DMS53 (cell line): ENCODE measurements at places on chromosomes 11 and 22.
A peak's percentile ranks its signal among the peaks of the same experiment; 100 is the strongest.

DNA sequence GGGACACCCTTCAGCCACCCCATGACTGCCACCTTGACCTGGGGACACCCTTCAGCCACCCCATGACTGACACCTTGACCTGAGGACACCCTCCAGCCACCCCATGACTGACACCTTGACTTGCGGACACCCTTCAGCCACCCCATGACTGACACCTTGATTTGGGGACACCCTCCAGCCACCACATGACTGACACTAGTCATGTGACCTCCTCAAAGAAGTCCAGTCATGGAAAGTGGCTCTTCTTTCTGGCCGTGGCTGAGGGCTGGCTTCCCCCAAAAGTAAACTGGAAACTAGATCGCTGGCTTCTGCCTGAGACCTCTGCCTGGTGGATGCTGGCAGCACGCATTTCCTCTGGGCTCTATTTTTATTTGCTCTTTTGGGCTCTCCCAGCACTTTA lies 28.4 kb downstream of the ARFGAP2 start:
- DNase-seq = no peak

- DNase-seq = no peak
Observed at GRCh38 chr11:2107941-2108630, 31.1 kb downstream of the IGF2 start.

DNA sequence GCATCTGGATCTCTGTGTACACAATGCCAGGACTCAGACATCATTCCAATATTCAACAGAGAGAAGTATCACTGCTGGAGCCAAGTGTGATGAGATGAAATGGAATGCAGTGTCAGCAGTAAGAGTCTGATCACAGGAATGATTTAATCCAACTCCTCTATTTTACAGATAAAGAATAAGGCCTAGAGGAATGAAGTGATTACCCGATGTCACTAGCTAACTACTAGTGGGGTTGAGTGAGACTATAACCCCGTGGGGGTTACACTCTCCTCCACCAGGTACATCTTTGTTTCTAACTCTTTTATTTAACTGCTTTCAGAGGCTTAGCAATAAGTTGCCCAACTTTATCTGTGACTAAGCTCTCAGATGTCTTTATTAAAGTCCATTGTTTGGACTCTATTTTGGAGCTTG lies 94.2 kb upstream of the FAT3 start:
- DNase-seq = no peak

GRCh38 chr11:100932474-100933100 lies 197.0 kb downstream of the PGR start:
- DNase-seq = peak; percentile 70

DNA sequence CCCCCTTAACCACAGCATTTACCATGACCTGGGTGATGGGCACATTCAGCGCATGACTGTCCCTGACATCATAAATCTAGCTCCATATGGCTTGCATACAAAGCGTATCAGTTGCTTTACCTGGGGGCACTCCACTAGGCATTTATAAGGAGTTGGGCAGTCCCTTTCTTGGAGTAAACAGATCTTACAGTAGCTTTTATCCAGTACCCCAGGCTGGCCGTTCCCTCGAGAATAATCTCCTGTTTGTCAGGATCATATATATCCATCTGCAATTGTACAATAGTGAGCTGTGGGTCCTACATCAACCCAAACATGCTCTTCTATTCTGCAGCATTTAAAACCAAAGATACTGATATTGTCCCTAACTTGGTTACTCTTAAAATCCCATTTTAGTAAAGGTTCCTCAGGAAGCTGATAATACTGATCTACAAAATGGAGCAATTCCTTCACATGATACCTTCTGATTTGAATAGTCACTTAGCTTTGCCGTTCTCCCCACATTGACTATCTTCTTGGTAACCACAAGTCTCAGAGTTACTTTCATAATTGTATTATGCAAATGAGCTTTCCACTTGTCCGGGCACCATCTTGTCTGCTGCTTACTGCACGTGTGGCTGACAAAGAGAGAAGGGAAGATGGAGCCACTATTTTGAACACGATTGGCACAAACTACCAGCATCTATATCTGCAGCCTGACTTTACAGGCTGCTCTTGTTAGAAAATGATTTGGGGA lies 205.0 kb downstream of the CWF19L2 start:
- no peak for DNase-seq

DNA sequence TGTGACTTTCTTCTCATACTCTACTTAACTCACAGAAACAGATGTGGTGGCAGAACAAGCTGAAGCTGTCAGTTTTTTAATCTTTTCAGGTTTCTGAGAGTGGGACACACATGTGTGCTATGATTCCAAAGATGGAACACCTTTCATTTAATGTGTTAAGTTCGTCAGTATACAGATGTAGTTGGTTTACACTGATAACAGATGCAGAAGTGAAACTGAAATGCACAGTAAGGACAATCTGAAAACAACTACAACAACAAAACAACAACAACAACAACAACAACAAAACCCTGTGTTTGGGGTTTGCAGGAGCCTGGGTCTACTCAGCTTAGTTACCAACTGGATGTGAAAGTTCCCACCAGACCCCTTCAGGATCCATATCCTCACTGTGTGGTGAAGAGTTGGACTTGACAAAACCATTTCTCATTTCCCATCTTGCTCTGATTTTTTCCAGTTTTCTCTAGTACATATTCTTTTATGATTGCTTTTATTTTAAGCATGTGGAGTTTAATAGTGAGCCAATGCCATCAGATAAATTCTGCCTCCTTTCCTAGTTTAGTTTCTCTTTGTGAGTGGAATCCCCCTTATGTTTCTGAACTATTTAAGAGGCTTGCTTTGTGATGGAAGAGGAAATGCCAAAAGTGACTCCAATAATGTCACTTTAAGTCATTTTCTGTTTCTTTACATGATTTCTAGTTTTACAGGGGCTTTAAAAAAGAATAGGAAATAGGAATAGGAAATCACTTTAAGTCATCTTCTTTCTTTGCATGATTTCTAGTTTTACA lies 47.8 kb downstream of the ARHGAP42 start:
- DNase-seq = no peak

DNA sequence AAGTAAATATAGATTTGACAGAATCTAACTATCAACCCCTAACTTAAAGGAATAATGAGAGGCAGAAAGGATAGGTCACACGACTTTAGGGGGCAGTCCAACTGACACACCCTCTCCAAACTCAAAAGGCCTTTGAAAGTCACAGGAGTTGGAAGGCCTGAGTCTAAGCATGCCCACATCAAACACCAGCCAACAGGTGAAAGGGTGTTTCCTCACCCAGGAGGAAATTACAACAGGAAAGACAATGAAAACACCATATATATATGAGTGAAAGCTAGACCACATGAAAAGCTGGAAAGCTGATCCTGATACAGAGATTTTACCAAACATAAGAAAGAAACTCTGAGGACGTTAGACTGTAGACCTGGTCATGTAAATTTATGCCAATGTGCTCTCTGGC lies 10.5 kb upstream of the DEPDC7 start:
- no peak for DNase-seq

- no peak for DNase-seq
Observed at GRCh38 chr22:40444178-40444831, 73.9 kb downstream of the SGSM3 start.

DNA sequence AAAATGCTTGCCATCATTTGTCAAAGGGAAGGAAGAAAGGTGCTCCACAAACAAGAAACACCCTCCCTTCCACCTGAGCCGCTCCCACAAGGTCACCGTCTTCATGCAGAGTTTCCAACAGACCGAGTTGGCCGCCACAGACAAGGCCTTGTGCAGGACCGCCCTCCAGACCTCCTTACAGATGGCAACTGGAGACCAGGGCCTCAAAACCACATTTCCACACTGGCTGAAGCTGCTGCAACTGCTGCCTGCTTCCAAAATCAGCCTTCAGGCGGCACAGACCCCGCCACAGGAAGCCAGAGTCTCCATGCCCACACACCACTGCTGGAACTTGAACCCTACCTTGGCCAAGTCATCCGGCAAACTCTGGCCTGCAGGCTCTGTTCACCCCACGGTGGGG lies 6.3 kb downstream of the DEAF1 start:
- DNase-seq = no peak

GRCh38 chr22:23067023-23067650 lies 3.2 kb upstream of the GNAZ start:
- no peak for DNase-seq

GRCh38 chr11:97269527-97269926 lies 879.7 kb downstream of the JRKL start:
- DNase-seq = peak; percentile 74

DNA sequence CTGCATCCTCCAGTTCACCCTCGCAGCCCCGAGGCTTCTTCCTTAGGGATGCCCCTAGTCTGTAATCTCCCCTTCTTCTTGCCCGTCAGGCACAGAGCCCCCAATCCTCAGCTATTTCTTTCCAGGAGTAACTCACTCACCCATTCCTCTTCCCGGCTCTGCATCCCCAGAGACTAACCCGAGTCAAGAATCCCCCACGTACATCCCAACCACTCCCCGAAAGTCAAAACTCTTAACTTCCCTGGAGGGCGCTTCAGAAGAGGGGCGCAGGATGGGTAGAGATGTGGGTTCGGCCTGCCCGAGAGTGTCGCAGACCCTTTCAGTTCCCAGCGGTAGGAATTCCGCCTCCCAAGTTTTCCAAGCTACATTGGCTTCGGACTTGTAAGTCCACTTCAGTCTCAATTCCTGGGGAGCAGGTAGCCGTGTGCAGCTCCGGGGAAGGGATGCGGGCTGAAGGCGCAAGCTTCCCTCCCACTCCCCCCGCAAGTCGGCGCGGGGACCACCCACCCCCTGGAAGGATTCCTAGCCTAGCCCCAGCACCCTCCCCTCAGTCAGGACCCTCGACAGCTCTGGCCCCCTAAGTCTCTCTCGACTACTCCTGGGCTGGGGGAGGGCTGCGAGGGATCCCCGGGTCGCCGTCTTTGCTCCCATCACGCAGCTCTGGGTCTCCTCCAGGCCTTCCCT lies 871 bp downstream of the BDNF start:
- peak; percentile 56 for DNase-seq

GRCh38 chr11:1916986-1917522 lies 2.4 kb upstream of the TNNT3 start:
- DNase-seq = no peak

GRCh38 chr22:32569956-32570355 lies 95.3 kb downstream of the FBXO7 start:
- DNase-seq = no peak

DNA sequence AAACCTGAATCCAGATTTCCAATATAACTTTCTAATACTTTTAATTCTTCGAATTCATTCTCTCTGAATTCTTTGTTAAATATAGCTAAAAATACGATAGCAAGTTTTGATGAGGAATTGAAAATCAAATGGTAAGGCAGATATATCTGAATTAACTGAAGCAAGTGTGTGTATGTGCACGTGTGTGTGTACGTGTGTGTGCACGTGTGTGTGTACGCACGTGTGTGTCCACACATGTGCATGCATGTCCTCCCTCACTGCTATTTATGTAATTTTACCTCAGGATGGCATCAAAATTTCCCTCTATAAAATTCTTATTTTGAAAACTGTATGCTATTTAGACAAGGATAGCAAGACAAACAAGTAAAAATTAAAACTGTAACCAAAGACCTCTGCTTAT lies 961.3 kb upstream of the CNTN5 start:
- DNase-seq = no peak

DNA sequence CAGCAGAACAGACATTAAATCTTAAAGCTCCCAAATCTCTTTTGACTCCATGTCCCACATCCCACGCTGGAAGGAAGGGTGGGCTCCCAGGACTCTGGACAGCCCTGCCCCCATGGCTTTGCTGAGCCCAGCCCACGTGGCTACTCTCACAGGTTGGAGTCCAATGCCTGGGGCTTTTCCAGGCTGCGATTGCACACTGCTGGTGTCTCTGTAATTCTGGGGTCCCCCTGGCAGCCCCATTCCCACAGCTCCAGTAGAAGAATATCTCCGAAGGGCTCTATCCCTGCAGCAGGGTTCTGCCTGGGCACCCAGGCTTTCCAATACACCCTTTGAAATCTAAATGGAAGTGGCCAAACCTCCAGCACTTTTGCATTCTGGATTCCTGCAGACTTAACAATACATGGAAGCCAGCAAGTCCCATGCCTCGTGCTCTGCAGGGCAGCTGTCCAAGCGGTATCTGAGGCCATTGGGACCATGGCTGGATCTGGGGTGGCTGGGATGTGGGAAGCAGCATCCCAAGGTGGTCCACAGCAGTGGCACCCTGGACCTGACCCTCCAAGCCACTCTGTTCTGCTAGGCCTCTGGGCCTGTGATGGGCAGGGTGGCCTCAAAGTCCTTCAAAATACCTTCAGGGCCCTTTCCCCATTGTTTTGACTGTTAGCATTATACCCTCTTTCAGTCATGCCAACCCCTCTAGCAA lies 47.9 kb upstream of the TH start:
- no peak for DNase-seq

GRCh38 chr11:13891911-13892310 lies 70.6 kb upstream of the SPON1 start:
- DNase-seq = peak; percentile 95

- DNase-seq = no peak
Observed at GRCh38 chr22:47356511-47357011, 594.1 kb downstream of the TBC1D22A start.

GRCh38 chr11:85385547-85385946 lies 241.6 kb downstream of the DLG2 start:
- DNase-seq = no peak

- peak; percentile 87 for DNase-seq
Observed at GRCh38 chr11:60130496-60130895, 42.0 kb downstream of the MS4A2 start.

- DNase-seq = peak; percentile 4
Observed at GRCh38 chr11:37107415-37107814, 509.4 kb upstream of the RAG2 start.

DNA sequence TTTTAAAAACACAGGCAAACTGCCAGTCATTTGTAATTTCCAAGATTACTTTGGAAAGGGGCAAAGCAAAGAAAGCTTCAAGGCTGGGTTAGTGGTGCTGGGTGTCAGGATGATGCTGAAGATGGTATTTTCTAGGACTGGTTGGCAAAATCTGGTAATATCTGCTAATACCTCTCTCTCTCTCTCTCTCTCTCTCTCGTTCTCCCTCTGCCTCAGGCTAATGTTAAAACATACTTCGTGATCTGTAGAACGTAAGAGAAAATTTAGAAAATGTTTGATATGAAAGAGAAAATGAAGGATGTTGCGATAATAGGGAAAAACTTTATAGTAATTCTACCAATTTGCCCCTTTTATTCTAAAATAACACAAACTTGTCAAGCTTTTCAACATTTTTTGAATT lies 9.4 kb upstream of the LGR4 start:
- no peak for DNase-seq
